Ascending aorta (tissue), 2 donors: ENCODE measurements at places on chromosomes 7 and 10.
A peak's percentile ranks its signal among the peaks of the same experiment; 100 is the strongest.

- no peaks in the 10 kb centered on the region for H3K27me3 ChIP-seq
- no peak overlapping the region for H3K4me3 ChIP-seq
- no peaks in the 10 kb centered on the region for H3K36me3 ChIP-seq
- peaks cover 48% of the 10 kb centered on the region for H3K4me1 ChIP-seq
- no peak for DNase-seq
These were observed 190.2 kb downstream of the REEP3 start for GRCh38 chr10:63711361-63711760.

GRCh38 chr7:99833289-99833877 is 5.6 kb downstream of the CYP3A43 start:
- no peaks in the 10 kb centered on the region for H3K27me3 ChIP-seq
- DNase-seq: no peak
- H3K36me3 ChIP-seq: no peaks in the 10 kb centered on the region

DNA sequence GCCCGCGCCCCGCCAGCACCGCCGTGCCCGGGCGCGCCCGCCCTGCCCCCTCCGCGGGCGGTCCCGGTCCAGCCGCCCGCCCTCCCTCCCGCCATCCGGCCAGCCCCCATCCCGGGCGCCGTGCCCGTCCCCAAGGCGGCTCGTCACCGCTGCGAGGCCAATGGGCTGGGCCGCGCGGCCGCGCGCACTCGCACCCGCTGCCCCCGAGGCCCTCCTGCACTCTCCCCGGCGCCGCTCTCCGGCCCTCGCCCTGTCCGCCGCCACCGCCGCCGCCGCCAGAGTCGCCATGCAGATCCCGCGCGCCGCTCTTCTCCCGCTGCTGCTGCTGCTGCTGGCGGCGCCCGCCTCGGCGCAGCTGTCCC is at the start of gene HTRA1:
HTRA1 (plus strand) TSS at position 187 of the 362 bp plus-strand sequence; CDS start at position 287, 100 bp downstream.
- peaks cover 27% of the 10 kb centered on the region for H3K4me1 ChIP-seq
- no peaks in the 10 kb centered on the region for H3K27me3 ChIP-seq
- H3K4me3 ChIP-seq: peak within 1 kb of the TSS; percentile 96
- no peaks in the 10 kb centered on the region for H3K36me3 ChIP-seq
- DNase-seq: no peak

DNA sequence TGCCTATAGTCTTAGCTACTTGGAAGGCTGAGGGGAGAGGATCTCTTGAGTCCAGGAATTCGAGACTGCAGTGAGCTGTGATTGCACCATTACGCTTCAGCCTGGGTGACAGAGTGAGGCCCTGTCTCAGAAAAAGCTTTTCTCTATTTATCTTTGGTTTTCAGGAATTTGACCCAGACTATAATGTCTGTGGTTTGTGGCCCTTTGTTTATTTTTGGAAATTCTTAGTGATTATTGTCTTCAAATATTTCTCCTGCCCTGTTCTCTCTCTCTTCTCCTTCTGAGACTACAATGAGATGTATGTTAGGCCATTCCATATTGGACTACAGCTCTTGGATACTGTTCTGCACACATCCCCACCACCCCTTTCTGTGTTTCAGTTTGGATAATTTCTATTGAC is 4.7 kb downstream of the MUC12 start:
- no peaks in the 10 kb centered on the region for H3K4me1 ChIP-seq
- DNase-seq: no peak
- no peaks in the 10 kb centered on the region for H3K27me3 ChIP-seq
- no peaks in the 10 kb centered on the region for H3K36me3 ChIP-seq
- H3K4me3 ChIP-seq: no peak overlapping the region
- no peak overlapping the region for H3K27ac ChIP-seq

- H3K27me3 ChIP-seq: no peaks in the 10 kb centered on the region
- no peak overlapping the region for H3K4me3 ChIP-seq
- H3K27ac ChIP-seq: peak overlapping the region; percentile 46
- H3K4me1 ChIP-seq: peaks cover 4% of the 10 kb centered on the region
These were observed 50.8 kb downstream of the CYTH3 start for GRCh38 chr7:6221340-6222319.

DNA sequence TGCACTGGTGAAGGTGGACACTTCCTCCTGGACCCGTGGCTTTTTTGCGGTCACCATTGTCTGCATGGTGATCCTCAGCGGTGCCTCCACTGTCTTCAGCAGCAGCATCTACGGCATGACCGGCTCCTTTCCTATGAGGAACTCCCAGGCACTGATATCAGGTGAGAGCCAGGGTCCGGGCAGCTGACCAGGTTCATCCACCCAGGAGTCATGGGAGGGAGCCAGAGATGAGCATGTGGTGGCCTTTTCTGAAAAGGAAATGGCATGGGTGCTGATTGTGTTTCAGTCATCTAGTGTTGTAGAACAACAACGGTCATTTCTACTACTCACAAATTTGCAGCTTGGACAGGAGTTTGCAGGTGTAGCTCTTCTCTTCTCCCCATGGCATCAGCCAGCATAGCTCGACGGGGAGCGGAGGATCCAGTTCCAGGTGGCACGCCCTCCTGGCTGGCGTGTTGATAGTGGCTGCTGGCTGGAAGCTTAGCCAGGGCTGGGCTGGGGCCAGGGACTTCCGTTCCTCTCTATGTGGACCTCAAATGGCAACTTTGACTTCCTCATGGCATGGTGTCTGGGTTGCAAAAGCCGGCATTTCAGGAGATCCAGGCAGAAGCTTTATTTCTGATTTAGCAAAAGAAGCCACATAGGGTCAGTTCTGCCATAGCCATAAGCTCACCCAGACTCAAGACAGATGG is 32.7 kb downstream of the SLC29A3 start:
- no peaks in the 10 kb centered on the region for H3K4me1 ChIP-seq
- no peak for DNase-seq
- no peak overlapping the region for H3K27ac ChIP-seq
- H3K27me3 ChIP-seq: no peaks in the 10 kb centered on the region
- H3K36me3 ChIP-seq: peaks cover 24% of the 10 kb centered on the region
- H3K4me3 ChIP-seq: no peak overlapping the region

- no peak for DNase-seq
- no peak overlapping the region for H3K27ac ChIP-seq
- no peaks in the 10 kb centered on the region for H3K36me3 ChIP-seq
- no peaks in the 10 kb centered on the region for H3K4me1 ChIP-seq
- no peak overlapping the region for H3K4me3 ChIP-seq
- H3K27me3 ChIP-seq: no peaks in the 10 kb centered on the region
These were observed 139.0 kb upstream of the GPR26 start for GRCh38 chr10:123527151-123527550.

DNA sequence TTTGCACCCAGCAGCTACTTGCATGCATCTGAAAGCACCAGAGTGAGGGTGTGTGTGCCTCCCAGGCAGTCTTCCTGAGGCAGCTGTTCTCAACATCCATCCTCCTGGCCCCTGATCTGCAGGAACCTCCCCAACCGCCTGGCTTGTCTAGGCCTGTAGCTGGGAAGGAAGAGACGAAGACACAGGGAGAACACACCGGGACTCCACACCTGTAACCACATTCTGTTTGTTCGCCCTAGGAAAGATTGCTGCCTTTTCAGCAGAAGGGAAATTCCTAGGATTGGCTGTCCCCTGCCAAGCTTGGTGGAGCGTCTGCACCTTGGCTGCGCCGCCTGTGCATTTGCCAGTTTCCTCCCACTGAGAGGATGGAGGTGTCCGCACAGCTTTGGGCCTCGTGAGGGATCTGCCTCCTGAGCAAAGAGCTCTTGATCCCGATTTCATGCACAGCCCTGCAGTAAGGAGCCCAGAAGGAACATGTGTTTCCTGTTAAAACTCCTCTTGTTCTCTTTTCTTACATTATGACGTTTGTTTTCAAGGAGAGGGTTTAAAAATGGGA is 154.6 kb downstream of the TPST1 start:
- no peak overlapping the region for H3K27ac ChIP-seq
- H3K4me3 ChIP-seq: no peak overlapping the region
- no peaks in the 10 kb centered on the region for H3K27me3 ChIP-seq
- no peaks in the 10 kb centered on the region for H3K4me1 ChIP-seq

DNA sequence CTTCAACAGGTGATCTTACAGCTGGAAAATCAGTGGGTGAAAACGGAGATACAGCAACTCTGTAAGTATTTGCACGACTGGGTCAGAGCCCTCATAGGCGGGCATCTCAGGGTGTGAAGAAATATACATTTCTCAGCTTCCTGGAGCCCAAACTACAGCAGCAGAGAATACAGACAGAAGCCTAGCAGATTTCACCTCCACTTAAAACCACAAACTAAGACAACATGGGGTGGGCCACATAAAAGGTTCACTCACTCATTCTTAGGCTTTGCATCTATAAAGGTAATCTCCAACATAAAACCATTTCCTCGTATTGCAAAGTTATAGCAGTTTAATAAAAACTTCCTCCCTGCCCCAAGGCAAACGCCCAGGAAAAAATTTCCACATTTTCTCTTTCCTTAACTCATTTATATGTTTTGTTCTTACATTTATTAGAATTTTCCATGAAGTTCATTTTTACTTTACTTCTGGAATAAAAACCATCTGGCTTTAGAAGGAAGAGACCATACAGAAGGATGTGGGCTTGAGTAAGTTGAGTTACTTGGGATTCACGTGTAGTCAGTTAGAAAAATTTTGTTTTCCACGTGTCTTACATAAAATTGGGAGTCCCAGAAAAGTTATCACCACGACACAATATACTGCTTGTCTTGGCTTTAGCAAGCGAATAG is 327.1 kb downstream of the FRMD4A start:
- no peaks in the 10 kb centered on the region for H3K36me3 ChIP-seq
- H3K27me3 ChIP-seq: no peaks in the 10 kb centered on the region
- H3K4me1 ChIP-seq: no peaks in the 10 kb centered on the region
- no peak overlapping the region for H3K4me3 ChIP-seq
- DNase-seq: no peak

GRCh38 chr10:103382769-103383168 is 13.5 kb downstream of the ATP5MK start:
- H3K27ac ChIP-seq: no peak overlapping the region
- no peak overlapping the region for H3K4me3 ChIP-seq
- no peaks in the 10 kb centered on the region for H3K27me3 ChIP-seq
- peaks cover 65% of the 10 kb centered on the region for H3K36me3 ChIP-seq
- H3K4me1 ChIP-seq: no peaks in the 10 kb centered on the region

- DNase-seq: no peak
- H3K27ac ChIP-seq: no peak overlapping the region
- no peaks in the 10 kb centered on the region for H3K27me3 ChIP-seq
- no peak overlapping the region for H3K4me3 ChIP-seq
- H3K36me3 ChIP-seq: no peaks in the 10 kb centered on the region
These were observed 86.6 kb downstream of the AHCYL2 start for GRCh38 chr7:129311429-129311828.

GRCh38 chr10:51433949-51434475 is 265.4 kb downstream of the CSTF2T start:
- H3K27me3 ChIP-seq: no peaks in the 10 kb centered on the region
- DNase-seq: no peak
- peaks cover 4% of the 10 kb centered on the region for H3K4me1 ChIP-seq
- H3K27ac ChIP-seq: no peak overlapping the region

DNA sequence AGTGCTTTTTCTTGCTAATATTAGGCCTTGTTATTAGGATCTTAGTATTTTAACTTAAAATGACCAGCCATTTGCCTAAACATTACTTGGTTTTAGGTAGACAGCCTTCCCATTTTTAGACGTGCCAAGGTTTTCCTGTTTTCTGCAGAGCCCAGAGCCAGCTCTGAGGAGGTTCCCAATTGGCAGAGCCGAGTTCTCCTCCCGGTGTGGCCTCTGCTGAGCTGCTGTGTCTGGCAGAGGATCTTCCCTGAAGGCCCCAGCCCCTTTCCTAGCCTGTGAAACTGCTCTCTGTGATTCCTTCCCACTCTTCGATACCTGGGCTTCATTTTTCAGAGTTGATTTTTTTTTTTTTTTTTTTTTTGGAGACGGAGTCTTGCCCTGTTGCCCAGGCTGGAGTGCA is 91.4 kb downstream of the EEPD1 start:
- no peak for DNase-seq
- H3K4me1 ChIP-seq: peaks cover 17% of the 10 kb centered on the region
- peak overlapping the region; percentile 87 for H3K27ac ChIP-seq
- no peaks in the 10 kb centered on the region for H3K27me3 ChIP-seq
